Colonic mucosa (tissue), 4 donors: ENCODE measurements at places on chromosomes 4 and X.

- no peak for DNase-seq
These were observed 7.9 kb upstream of the DCUN1D4 start for GRCh38 chr4:51835079-51835478.

DNA sequence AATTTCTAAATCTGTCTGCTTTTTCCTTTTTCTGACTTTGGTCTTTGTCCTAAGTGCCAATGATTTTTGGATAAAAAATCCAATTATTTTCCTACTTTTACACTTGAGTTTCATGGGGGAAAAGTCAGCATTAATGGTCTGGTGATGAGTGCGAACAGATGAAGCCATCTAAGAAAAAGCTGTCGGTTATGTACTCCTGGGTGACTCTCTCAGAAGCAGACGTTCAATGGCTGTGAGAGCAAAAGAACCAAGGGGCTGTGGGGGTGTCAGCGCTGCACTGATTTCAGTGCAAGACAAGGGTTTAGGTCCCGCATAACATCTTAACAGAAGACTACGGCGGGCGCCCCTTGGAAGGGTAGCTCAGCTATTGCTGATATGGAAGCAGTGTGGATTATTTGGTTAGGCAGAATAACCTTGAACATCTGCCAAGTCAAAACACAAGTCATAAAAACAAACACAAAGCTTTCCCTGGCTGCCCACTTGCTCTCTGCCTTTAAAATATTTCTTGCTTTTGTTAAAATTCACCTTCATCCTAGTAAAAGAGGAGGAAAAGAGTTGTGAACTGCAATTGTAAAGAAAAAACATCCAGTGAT is 240.5 kb downstream of the MAML3 start:
- peak; percentile 37 for DNase-seq

DNA sequence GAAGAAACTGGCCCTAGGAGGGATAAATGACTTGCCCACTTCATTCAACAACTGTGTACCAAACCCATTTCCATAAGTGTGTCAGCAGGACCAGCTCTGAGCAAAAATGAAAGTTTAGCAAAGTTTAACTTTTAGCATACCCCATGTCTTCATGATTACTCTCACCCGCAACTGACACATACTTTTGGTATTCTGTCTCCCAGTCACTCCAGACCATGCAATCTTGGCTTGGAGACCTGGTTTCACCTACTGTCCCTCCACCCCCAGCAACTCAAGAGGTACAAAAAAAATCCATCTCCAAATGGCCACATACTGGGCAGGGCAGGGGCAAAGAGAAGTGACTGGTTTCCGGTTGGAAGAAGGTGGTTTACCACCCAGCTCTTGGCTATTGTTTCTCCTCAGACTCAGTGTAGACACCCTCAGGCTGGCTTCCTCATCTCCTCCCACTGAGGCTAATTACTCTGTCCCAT is 79.8 kb downstream of the RLIM start:
- no peak for DNase-seq

DNA sequence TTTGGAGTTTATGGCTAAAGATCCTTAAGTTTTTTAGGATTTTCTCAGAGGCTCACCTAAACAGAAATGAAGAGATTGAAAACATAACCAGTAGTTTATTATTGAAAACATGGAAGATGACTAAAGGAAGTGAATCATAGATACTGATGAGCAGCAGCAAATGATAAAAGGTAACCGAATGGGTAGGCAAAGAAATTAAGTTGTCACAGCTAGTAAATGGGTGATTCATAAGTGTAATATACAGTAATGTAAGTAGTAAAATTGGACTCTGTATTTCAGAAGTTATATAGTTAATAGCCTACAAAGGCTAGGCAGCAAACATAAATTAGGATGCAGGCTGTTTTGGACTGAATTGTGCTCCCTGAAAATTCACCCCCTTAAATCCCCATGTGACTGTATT is 59.0 kb upstream of the ADGRA3 start:
- DNase-seq = no peak

DNA sequence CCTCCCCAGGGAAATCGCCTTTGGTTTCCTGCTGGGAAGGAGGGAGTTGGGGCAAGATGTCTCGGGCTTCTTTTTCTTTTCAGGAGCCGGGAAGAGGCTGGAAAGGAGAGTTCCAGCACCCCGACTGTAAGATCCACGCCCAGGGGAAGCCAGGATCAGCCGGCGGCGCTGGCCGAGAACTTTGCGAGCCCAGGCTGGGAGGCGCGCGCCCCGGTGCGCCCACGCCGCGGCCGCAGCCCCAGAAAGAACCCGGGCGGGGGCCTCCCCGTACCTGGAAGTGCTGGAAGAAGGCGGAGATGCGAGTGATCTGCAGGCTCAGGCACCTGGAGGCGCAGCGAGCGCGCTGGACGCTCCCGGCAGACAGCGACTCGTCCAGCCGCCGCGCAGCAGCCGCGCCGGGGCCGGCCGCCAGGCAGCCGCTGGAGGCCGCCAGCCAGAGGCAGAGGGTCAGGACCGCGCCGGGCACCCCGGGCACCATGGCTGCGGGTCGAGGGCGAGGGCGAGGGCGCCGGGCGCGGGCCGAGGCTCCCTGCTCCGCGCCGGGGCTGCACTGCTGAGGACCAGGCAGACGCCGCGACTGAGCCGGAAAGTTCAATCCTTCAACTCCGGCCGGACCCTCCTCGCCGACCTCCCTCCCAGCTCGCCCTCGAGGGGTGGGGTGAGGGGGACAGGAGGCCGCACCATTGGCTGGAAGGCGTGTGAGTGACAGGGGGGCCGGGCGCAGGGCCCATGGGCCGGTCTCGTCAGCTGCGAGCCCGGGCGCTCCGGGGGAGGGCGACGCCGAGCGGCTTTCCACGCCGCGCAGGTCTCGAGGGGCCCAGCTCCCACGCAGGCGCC is at the start of gene ANOS1:
ANOS1 (minus strand) TSS at position 579 of the 837 bp plus-strand sequence; CDS start at position 478, 101 bp downstream.
- DNase-seq = no peak

DNA sequence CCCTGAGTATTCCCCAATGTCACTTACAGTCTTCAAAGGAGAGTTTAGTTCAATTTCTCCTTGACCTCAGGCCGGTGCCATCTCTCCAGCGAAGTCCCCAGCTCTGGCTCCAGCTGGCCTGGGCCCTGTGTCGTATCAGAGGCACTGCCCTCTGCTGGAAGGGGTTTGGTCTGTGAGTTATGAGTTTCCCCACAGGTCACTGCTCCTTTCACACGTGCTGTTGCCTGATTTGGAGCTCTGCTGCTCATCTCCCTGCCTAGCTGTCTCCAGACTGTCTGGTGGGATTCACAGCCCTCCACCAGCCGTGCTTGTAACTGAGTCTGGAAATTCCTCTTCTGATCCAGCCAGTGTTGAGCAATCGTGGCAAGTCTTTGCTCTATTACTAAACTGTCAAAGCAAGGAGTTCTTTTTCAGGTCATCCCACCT is at the start of gene RAP2C:
RAP2C (minus strand) TSS at position 105 of the 426 bp plus-strand sequence. CDS start 2,179 bp downstream, outside the sequence.
- peak; percentile 78 for DNase-seq

DNA sequence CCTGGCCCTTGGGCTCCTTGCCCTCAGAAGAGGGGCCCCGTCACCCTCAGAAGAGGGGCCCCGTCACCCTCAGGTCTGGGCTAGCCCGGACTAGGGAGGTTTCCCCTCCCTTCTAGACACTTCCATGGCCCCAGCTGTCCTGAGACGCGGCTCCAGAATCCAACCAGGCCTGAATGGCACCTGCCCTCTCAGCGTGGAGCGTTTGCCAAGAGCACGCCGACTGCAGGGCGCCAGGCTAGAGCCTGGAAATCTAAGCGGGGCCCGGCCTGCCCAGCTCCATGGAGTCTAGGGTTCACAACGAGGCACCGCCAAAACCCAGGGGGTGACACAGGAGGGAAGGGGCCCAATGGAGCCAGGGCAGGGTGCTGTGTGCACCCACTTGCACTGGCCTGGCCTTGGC is 7.8 kb upstream of the ATP2B3 start:
- no peak for DNase-seq

DNA sequence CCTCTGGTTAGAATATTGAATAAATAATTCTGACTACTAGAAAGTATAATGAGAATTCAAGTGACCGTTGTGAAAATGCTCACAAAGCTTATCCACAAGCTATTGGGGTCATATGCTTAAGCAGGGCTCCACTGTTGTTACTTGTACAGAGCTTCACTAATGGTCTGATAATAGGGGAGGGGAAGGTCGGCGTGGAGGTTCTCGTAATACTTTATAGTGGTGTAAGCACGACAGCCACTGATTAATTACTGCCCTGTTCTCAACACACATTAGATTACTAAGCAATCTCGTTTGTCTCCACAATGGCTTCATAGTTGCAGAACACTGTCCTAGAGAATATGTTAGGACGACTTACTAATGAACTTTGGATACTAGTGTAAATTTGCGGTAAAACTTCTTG is 11.6 kb downstream of the UNC5C start:
- no peak for DNase-seq

GRCh38 chrX:130083107-130083490 is 27.2 kb downstream of the ELF4 start:
- DNase-seq = no peak

- DNase-seq = no peak
These were observed 842.1 kb upstream of the INTU start for GRCh38 chr4:126790633-126791032.

GRCh38 chr4:84952004-84952403 is 14.5 kb downstream of the WDFY3 start:
- no peak for DNase-seq

- no peak for DNase-seq
These were observed 472.3 kb downstream of the PDHA2 start for GRCh38 chr4:96312046-96312685.
